AG08395 (cell line): ENCODE measurements at places on chromosomes 12 and 14.

GRCh38 chr12:104456950-104457745 lies 400 bp downstream of the CHST11 start:
- peak; percentile 58 for DNase-seq

GRCh38 chr12:96189781-96190180 lies 4.4 kb upstream of the ELK3 start:
- no peak for DNase-seq

DNA sequence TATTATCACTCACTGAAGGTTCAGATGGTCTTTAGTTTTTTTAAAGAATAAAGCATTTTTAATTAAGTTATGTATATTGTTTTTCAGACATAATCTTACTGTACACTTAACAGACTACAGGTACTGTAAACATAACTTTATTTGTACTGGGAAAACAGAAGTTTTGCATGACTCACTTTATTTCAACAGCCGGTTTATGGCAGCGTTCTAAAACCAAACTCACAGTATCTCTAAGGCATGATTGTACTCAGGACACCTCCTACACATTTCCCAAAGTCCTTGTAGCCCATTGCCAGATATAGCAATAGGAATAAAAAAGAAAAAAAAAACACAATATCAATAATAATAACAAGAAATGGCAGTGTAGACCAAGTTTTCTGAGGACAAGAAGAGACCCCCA lies 1341.4 kb downstream of the FSCB start:
- DNase-seq: no peak

- no peak for DNase-seq
Measured at GRCh38 chr12:67410246-67410645, 141.1 kb downstream of the CAND1 start.

DNA sequence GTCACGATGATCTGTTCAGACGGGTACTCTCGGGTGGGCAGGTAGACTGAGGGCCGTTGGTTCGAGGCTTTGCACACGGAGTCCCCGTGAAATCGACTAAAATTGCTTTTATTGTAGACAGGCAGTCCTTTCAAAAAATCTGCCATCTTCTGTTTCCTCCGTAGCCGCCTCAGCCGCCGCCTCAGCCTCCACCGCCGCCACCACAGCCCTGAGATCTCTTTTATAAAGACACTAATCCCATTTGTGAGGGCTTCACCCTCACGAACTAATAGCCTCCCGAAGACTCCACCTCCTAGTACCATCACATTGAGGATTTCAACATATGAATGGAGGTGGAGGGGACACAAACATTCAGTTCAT lies 74.2 kb downstream of the KLHL28 start:
- no peak for DNase-seq

- DNase-seq: peak; percentile 13
Measured at GRCh38 chr14:22510527-22511110, 78.4 kb downstream of the DAD1 start.

DNA sequence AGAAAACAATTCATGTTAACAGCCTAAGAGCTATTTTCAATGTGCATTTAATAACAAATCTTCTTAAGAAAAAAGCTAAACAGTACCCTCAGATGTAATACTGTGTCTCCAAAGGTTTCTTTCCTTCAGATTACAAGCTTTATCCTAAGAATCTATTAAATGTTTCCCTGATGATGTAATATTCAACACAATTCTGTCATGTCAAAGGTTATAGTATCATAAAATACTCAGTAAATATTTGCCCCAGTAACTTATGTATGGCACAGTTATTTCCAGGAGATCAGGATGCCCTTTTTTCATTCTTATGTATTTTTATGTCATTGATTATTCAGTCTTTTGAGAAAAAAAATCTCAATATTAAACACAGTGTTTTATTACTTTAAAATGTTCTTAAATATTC lies 128.4 kb downstream of the KIF21A start:
- no peak for DNase-seq

- DNase-seq: no peak
Measured at GRCh38 chr12:131528144-131528543, 182.7 kb upstream of the SFSWAP start.

DNA sequence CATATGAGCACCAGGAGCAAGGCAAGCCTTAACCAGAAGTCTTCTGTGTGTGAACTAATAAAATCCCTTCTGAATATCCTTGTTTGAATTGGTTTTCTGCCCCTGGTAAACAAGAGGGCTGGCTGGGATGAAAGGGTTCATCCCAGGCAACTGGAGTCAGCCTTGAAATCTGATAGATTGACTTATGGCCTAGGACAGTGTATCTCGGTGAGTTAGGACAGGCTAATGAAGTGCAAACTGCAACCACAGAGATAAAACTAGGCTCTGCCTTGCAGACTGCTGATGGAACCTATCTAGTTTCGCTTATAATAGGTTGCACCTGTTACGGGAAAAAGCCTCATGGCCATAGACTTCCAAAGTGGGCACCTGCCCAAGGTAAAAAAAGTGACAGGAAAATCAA lies 451.9 kb upstream of the NOVA1 start:
- DNase-seq: no peak

- DNase-seq: no peak
Measured at GRCh38 chr12:47636908-47637780, 68.7 kb downstream of the RPAP3 start.

DNA sequence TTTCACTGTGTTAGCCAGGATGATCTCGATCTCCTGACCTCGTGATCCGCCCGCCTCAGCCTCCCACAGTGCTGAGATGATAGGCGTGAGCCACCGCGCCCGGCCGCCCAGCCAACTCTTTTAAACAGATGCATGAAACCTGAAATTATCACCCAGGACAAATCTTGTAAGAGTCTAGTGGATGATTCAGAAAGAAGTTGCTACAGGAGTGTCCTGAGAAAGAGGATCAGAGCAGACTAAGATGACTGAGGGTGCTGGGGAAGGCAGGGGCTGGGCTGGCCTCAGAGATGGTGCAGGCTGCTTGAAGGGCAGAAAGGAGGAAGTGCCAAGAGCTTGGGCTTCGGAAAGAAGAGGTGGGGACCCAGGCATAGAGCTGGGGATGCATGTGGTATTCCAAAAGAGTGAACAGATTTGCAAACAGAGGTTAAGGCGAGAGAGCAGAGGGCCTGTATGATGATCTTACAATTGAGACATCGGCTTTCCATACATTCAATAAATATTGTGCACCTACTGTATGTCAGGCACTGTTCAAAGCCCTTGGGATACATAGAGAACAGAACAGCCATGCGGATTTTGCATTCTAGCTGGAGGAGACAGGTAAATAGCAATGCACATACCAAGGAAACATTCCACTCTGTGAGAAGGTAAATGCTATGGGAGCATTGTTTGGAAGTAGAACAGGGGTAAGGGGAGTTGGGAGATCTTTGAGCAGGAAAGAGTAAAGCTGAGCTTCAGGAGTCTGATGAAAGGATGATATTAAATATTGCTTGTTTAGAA lies 7.4 kb upstream of the CD9 start:
- DNase-seq: no peak

GRCh38 chr14:23865502-23865901 lies 88.1 kb upstream of the DHRS4 start:
- DNase-seq: peak; percentile 12

GRCh38 chr14:93938751-93939303 lies 11.7 kb downstream of the FAM181A start:
- DNase-seq: no peak

GRCh38 chr14:56844406-56845002 lies 34.2 kb upstream of the OTX2 start:
- no peak for DNase-seq

- no peak for DNase-seq
Measured at GRCh38 chr14:61513986-61514830, 181.1 kb upstream of the HIF1A start.
